Thoracic aorta (tissue), 2 donors: ENCODE measurements at places on chromosomes 11 and 22.

DNA sequence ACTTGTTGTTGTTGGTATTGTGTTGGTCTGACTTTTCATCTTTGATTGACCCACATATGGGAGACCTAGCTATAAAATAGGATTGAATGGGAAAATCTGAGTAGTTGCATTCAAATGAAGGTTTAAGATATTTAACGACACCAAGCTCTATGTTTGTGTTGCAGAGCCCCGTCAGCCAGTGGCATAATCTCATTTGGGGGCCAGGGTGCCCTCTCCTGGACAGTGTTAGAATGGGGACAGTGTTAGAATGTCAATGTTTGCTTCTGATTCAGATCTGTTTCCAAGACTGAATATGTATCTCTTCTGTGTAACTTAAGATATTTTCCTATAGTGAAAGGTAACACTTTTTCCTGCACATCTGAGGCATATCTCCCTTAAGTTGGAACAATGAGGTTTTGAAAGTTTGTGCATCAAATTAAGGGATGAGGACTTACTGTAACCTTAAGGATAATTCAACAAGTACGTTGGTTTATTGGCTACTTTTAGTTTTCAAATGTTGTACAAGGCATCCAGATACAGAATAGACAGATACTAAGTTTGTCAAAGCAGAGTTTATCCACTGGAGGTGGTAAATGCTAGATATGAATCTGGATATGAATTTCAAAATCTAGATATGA is 5.3 kb upstream of the OR52M1 start:
- DNase-seq, result peak; percentile 6

DNA sequence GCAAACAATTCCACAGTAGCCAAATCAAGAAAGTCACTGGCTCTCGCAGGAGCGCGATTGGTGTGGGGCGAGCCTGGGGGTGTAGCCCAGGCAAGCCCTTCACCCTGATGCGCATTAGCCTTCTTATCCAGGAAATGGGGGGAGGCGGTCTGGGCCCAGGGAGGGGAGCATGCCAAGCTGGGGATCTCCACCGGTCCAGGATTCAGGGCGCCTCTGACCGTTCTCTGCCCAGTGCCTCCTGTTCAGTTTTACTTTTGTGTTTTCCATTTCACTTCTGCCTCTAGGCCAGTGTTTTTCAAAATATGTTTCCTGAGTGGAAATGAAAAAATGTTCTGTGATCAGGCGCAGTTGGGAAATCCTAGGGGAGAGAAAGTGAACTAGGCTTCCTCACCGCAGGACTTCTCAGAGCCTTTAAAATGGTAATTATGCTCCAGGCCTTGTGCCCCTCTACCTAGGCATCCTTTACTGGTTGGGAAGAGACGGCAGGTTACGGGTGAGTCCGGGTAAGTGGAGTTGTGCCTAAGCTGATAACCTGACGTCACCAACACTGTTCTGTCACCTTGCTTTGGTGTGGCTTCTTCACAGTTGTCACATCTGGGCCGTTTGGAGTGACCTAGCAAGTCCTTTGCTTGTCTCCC is 18.4 kb downstream of the LRP5 start:
- DNase-seq, result no peak

- DNase-seq, result no peak
These were observed 2.0 kb downstream of the FBLN1 start for GRCh38 chr22:45504373-45505341.

GRCh38 chr11:101862391-101863233 is 52.2 kb upstream of the CEP126 start:
- DNase-seq, result no peak

DNA sequence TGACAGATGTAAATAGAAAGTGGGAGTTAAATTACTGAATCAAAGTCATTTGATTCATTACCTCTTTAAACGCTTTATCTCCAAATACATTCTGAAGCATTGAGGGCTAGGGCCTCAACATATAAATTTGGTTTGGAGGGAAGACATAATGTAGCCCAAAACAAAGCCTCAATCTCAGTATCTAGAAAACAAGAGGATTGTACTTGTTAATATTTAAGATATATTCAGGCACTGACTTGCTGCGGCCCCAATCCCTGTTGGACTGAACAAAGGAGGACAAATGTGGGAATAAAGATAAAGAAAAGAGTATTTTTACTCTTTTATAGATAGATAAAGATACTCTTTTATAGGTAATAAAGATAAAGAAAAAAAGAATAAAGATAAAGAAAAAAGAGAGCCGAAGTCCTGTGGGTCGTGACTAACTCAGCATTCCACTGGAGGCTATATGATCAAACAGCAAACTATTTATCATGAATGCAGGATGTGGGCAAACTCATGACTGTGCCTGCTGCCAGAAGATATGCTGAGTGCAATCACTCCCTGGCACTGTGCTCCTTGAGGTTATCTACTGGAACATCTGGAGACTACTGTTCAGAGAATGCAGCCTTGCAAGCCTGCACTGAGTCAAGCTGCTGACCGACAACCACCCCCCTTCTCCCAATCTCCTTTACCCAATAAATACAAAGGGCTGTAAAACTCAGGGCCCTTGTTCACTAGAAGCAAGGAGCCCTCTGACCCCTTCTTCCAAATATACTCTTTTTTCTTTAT is 6.9 kb downstream of the OR10V1 start:
- DNase-seq, result no peak

DNA sequence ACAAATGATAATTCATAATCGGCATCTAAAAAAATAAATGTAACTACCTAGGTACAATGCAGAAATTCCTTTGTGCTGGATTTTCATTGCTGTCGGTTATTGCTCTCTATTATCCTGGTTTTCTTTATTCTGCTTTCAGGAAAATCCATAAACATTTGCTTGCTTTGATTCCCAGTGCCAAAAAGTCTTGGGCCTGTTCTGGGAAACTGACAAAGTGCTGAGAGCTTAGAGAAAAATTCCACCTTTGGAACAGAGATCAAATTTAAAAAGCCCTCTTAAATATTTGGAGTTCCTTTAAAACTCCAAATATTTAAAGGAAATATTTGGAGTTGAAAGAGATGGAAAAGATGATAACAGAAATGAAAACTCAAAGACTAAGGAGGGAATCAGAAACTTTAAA is 87.3 kb upstream of the ZBED5 start:
- DNase-seq, result no peak

- no peak for DNase-seq
These were observed 77.3 kb downstream of the ZBTB44 start for GRCh38 chr11:130237282-130238006.

DNA sequence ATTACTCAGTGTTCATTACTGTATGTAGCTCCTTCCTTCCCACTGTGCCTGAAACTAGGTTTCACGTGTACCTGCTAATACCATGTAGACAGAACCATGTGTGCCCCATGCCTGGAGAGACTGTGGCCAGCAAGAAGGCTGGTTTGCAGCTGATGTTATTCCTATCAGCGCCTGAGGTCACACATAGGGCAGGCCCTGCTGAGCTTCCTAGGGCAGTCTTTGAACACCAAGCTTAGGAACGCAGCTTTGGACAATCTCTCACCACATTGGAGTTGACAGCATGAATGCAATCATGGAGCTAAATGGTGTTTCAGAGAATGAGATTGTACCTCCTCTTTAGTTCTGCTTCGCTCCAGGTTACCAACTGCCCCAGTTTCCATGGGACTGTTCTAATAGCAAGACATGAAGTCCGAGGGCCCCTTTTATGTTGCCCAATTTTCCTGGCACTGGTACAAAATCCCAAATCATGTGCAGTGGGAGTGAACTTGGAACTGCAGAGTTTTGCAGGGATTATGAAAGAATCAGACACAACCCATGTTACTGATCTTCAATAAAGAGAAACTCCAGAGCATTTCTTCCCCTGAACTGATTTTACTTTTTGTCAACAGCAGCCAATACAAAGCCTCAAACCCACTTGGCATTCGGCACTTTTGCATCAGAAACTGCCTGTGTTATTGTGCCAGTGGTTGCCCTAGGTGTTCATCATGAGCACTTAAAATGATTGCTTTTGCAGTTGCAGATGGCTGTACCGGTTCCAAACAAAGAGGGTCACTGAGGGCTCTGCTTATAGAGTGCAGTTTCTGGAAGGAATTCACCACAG is 154.2 kb upstream of the TTC12 start:
- DNase-seq, result no peak

- DNase-seq, result peak; percentile 43
These were observed 106.8 kb downstream of the ABTB2 start for GRCh38 chr11:34250732-34251588.

- no peak for DNase-seq
These were observed 68.6 kb downstream of the CSNK2A3 start for GRCh38 chr11:11284481-11284880.

- no peak for DNase-seq
These were observed 6.3 kb downstream of the NRXN2 start for GRCh38 chr11:64716473-64717267.
